Stimulated activated CD4-positive, alpha-beta T cell treated with anti-CD3 and anti-CD28 coated beads, Interleukin-2, amount 100 ng/mL, for 4 hours (primary cell): ENCODE measurements at places on chromosomes 3 and 15.
A peak's percentile ranks its signal among the peaks of the same experiment; 100 is the strongest.

GRCh38 chr3:171123915-171124314 lies 97.4 kb upstream of the SLC2A2 start:
- no peak for DNase-seq

DNA sequence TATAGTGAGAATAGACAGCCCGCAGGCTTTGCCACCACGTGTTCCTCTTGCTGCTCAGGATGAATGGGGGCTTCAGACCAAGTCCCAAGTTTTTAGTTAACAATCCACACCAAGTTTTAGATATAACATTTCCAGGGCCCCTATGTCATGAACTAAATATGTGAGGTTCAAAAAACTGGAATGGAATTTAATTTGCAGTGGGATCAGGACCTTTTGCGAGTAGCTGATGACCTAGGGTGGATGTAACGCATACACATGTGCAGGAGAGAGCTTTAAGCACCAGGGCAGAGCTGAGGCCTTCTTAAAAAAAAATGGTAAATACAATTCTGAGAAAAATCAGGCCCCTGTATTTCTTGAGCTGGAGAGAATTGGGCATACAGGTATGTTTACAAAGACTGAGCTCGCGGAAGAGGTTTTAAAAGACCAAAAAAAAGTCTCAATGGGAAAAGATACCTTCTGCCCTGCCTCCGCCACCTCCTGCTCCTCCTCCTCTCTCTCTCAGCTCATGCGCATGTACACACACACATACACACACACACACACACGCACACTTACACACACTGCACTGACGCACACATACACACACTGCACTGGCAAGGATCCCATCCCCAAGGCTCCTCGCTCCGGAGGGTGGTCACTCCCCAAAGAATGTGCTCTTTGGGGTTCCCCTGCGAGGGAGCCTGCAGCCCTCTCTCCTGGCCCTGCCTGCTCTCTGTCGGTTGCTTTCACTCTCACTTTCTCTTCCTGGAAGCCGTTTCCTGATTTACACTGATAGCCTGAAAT lies 48.2 kb upstream of the IGF1R start:
- DNase-seq = peak; percentile 26

DNA sequence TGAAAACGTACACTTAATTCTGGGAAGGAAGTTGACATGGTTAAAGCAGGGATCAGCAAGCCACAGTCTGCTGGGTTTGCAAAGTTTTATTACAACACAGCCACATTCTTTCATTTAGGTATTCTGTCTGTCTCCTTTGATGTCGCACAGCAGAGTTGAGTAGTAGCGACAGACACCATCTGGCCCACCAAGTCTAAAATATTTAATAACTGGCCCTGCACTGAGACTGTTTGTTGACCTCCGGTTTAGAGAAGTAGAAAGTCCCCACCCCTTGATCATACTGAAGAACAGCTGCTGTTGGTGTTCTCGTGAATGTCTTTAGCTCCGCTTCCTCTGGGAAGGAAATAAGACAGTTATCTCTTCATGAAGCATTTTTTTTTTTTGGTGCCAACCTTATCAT lies 66.2 kb downstream of the MCTP2 start:
- DNase-seq = no peak

DNA sequence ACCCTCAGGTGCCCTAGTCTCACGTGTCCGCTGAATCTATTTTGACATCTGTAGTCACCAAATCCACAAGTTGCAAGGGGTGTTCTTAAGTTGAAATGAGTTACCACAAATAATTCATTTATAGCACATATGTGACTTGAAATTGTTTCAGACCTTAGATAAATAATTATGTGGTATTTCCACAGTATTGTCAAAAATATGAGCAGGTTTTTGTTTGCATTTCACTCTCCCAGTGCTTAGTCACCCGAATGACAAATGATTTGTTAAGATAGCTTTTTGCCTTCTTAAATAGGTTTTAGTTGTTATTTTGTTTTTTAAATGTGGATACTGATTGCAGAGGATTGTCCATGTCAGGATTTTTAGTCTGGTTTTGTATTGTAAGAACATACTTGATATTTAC lies 2.6 kb downstream of the MFSD1 start:
- no peak for DNase-seq
